ENCODE measurements at places on chromosomes 16 and 17. TPM values are rescaled to one million over a fixed set of nuclear protein-coding genes. Genes with fewer than 3 reads are reported as not detected.
A peak's percentile ranks its signal among the peaks of the same experiment; 100 is the strongest.

DNA sequence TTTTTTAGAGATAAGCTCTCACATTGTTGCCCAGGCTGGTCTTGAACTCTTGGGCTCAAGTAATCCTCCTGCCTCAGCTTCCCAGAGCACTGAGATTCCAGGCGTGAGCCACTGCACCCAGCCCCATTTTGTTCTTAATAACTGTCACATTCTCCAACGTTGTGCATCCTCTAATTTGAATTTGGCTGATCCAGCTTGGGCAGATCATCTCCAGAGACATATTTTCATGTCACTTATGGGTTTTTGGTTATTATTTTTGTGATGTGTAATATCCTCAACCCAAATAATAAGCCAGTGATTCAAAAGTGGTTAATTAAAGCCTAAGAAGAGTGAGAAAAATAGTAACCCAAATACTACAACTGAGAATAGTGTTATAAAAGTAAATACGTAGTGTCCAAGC lies 16.2 kb upstream of the COL1A1 start:
- no peaks in the 10 kb centered on the region for H3K36me3 ChIP-seq
- DNase-seq, result no peak
- H3K27me3 ChIP-seq, result no peaks in the 10 kb centered on the region
- peaks cover 75% of the 10 kb centered on the region for H3K4me1 ChIP-seq
- H3K4me3 ChIP-seq, result no peak overlapping the region

DNA sequence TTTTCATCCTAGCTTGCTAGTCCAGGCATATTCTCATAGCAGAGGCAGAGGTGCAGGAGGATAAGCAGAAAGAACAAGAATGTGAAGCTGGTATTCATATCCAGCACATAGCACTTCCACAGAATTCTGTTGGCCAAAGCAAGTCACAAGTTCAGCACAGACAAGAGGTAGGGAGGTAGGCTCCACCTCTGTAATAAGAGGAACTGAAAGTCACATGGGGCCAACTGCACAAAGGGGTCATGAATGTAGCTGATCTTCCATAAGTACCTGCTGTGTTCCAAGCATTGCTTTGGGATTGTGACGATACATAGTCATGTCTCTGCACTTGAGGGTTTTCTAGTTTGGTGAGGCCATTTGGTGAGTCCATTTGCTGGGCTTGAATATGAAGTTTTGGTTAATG lies 110.8 kb upstream of the MPHOSPH6 start:
- H3K4me1 ChIP-seq, result peaks cover 34% of the 10 kb centered on the region
- no peaks in the 10 kb centered on the region for H3K27me3 ChIP-seq
- DNase-seq, result no peak

CCL7 gene
- 0.83 TPM for total RNA-seq

DNA sequence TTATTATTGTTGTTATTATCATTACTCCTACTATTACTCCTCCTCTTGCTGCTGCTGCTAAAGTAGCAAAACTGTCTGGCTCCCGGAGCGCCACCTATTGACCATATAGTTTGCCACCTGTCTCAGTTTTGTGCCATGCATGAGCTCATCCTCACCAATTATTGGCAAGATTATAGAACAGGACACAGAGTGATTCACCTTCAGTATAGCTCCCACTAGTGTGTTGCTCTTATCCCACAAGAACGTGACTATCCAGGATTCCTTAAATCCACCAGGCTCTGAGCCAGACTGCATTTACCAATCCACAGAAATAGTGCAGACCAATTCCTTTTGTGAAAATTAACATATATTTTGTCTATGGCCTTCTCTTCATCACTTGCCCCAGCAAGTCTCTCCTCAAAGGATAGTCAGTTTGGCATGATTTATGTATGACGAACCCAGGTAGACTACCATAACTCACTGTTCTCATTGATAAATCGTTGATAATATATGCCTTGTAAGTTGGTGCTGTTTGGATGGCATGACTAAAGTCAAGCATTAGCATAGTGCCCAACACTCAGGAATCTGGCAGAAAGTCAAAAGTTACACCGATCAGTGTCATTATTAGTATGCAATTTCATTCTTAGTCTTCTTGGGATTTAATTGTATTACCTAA lies 405.5 kb upstream of the HSBP1 start:
- H3K27ac ChIP-seq, result no peak overlapping the region
- H3K27me3 ChIP-seq, result no peaks in the 10 kb centered on the region
- H3K4me3 ChIP-seq, result no peak overlapping the region
- no peaks in the 10 kb centered on the region for H3K36me3 ChIP-seq

DNA sequence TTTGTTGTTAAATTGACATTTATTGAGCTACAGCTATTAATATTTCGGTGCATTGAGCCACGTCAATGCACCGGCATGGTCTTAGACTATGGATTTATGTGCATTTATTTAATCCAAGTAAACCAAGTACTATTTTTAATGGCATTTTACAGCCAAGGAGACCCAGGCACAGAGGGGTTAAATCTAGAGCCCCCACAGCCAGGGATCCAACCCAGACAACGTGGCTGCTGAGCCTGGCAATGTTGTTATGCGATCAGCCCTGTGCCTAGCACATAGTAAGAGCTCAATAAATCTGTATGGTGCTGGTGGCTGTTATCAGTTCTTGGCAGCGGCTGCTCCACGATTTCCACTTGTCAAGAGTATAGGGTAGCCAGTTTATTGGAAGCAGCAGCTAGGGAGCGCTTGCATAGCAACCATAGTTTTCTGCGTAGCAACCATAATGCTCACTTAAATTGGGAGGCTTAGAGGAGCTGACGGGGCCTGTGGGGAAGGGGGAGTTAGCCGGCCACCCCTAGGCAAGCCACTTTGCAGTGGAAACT lies 541 bp upstream of the RBBP6 start:
- no peaks in the 10 kb centered on the region for H3K36me3 ChIP-seq
- no peaks in the 10 kb centered on the region for H3K27me3 ChIP-seq
- DNase-seq, result no peak
- peak overlapping the region; percentile 99 for H3K27ac ChIP-seq
- H3K4me3 ChIP-seq, result peak overlapping the region; percentile 88

CPSF4L gene
- not detected for total RNA-seq

CDYL2 gene
- 4.5 TPM for total RNA-seq

DNA sequence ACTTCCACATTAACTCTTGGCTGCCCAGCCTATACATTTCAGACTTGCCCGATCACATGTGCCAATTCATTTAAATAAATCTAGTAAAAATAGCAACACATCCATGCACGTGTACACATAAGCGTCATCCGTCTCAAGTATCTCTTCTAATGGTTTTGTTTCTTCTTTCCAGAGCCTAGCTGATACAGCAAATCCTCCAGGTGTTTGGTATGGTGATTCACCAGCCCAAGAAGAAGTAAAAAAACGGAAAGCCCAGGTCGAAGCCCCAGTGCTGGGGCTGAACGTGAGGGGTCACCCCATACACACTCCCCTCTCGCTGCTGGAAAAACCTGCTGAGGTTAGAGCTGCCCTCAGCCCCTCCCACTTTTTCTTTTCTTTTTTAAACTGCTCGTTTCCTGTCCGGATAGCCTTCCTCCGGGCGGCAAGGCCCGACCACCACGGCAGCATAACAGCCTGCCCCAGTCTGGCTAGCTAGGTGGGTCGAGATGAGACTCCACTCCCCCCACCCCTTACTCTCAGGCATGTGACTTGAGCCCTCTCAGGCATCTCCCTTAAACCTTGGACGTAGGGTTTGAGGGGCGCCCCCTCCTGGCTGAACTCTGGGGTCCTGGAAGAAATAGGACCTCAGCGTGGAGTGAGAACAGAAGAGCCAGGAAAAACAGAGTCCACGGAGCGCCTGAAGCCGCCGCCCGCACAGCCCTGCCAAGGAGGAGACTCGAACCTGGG lies 13.9 kb upstream of the OR1F1 start:
- H3K36me3 ChIP-seq, result no peaks in the 10 kb centered on the region
- peaks cover 8% of the 10 kb centered on the region for H3K27me3 ChIP-seq
- no peak for DNase-seq
- H3K27ac ChIP-seq, result no peak overlapping the region
- H3K4me1 ChIP-seq, result peaks cover 16% of the 10 kb centered on the region

ITGA2B gene
- 1.4 TPM for total RNA-seq

KRTAP1-3 gene
- not detected for total RNA-seq

DNA sequence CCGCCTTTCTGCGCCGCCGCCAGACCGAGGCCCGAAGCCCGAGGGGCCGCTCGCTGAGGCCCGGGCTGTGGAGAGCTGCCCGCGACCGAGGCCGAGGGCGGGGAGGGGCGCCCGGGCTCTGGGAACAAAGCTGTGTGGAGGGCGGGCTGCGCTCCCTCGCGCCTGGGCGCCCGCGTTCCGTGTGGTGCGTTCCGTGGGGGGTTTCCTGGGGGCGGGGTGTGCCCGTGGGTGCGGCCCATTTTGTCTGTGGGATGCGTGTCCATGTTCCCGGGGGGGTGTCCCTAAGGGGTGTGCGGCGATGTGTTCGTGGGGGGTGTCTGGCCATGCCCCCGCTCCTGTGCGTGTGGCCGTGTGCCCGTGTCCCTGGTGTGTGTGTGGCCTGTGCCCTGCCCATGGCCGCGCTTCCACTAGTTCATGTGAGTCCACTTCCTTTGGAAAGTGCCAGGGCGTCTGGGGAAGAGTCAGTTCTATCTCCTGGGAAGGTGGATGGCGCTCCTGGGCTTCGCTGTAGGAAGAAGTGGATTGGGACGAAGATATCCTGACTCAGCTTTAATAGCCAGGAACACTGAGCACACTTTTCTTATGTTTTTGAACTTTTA lies 520 bp downstream of the JPT2 start:
- H3K4me3 ChIP-seq, result peak overlapping the region; percentile 85
- no peak for DNase-seq
- H3K36me3 ChIP-seq, result peaks cover 30% of the 10 kb centered on the region
- peaks cover 30% of the 10 kb centered on the region for H3K4me1 ChIP-seq

PLK1 gene
- total RNA-seq, result 1.4 TPM

GRCh38 chr17:66381701-66382362 lies 79.4 kb downstream of the PRKCA start:
- peaks cover 31% of the 10 kb centered on the region for H3K4me1 ChIP-seq
- no peak overlapping the region for H3K27ac ChIP-seq
- H3K36me3 ChIP-seq, result no peaks in the 10 kb centered on the region
- H3K4me3 ChIP-seq, result no peak overlapping the region
- DNase-seq, result no peak
- no peaks in the 10 kb centered on the region for H3K27me3 ChIP-seq

GRCh38 chr17:66300956-66301355 lies 1.5 kb upstream of the PRKCA start:
- H3K27me3 ChIP-seq, result no peaks in the 10 kb centered on the region
- no peaks in the 10 kb centered on the region for H3K36me3 ChIP-seq
- no peak for DNase-seq

ABCC12 gene
- not detected for total RNA-seq

DNA sequence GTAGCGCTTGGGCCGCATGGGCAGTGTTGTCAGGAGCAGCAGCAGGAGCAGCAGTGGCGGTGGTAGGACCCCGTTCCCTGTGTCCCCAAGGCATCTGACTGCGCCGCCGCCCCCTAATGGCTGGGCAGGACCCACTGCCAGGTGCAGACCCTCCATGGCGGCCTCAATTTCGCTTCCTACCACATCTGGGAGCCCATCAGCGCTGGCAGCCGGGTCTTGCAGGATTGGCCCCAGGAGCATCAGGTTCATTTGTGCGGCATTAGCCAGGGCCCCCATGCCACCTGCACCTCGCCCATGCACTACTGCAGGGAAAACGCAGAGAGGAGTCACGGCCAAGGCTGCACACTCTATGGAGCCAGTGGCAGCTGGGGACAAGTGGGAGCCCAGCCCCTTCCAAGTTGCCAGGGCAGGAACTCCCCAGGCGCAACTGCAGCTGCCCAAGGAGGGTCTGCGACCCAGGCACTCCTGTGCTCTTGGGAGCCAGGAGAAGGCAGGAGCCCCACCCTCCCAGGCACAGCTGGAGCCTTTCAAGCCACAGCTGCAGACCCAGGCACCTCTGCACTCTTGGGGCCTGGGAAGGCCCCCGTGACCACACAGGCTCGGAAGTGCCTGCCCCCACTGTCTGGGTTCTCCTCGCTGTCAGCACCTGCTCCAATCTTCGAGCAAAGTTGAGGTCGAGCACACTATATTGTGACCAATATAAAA lies 594.2 kb downstream of the KCNJ18 start:
- peak; percentile 80 for DNase-seq
- H3K27ac ChIP-seq, result no peak overlapping the region
- H3K27me3 ChIP-seq, result no peaks in the 10 kb centered on the region
- H3K36me3 ChIP-seq, result no peaks in the 10 kb centered on the region
- H3K4me3 ChIP-seq, result no peak overlapping the region
- no peaks in the 10 kb centered on the region for H3K4me1 ChIP-seq

DNA sequence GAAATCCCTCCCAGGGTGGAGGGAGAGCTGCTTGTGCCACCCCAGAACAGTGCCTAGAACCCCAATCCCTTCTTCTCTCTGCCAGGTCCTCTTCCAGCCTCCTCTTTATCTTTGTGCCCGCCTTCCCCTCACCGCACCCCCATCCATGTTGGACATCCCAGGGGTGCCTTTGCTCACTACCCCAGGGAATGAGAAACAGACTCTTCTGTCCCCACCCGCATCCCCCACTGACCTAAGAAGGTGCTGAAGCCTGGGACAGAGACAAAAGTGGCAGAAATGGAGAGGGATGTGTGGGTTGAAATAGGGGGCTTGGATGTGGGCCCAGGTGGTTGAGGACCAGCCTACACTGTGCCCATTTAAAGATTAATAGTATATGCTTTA lies 17.0 kb downstream of the ALOX15B start:
- no peak overlapping the region for H3K27ac ChIP-seq
- DNase-seq, result no peak
- H3K4me3 ChIP-seq, result no peak overlapping the region
- no peaks in the 10 kb centered on the region for H3K36me3 ChIP-seq
- peaks cover 5% of the 10 kb centered on the region for H3K4me1 ChIP-seq

CCL11 gene
- 8.3 TPM for total RNA-seq

- H3K4me1 ChIP-seq, result peaks cover 21% of the 10 kb centered on the region
- H3K36me3 ChIP-seq, result peaks cover under 1% of the 10 kb centered on the region
- no peak overlapping the region for H3K4me3 ChIP-seq
- H3K27me3 ChIP-seq, result no peaks in the 10 kb centered on the region
- no peak overlapping the region for H3K27ac ChIP-seq
These were observed 3.9 kb downstream of the RAPGEFL1 start for GRCh38 chr17:40181205-40181604.

- H3K4me3 ChIP-seq, result peak overlapping the region; percentile 65
- DNase-seq, result no peak
- peak overlapping the region; percentile 100 for H3K27ac ChIP-seq
- H3K36me3 ChIP-seq, result no peaks in the 10 kb centered on the region
These were observed 31.7 kb upstream of the ARL4D start for GRCh38 chr17:43366891-43367736.

TERB1 gene
- total RNA-seq, result not detected

GRCh38 chr17:66636111-66636510 lies 198.8 kb upstream of the CACNG5 start:
- DNase-seq, result no peak
- no peaks in the 10 kb centered on the region for H3K27me3 ChIP-seq
- H3K4me1 ChIP-seq, result peaks cover 7% of the 10 kb centered on the region
- no peak overlapping the region for H3K4me3 ChIP-seq
- no peak overlapping the region for H3K27ac ChIP-seq
- no peaks in the 10 kb centered on the region for H3K36me3 ChIP-seq

MYLK3 gene
- total RNA-seq, result 0.33 TPM

Measured in esophagus muscularis mucosa (tissue), 4 donors.